Epithelial cell of prostate (primary cell): ENCODE measurements at places on chromosomes 2 and 18.

DNA sequence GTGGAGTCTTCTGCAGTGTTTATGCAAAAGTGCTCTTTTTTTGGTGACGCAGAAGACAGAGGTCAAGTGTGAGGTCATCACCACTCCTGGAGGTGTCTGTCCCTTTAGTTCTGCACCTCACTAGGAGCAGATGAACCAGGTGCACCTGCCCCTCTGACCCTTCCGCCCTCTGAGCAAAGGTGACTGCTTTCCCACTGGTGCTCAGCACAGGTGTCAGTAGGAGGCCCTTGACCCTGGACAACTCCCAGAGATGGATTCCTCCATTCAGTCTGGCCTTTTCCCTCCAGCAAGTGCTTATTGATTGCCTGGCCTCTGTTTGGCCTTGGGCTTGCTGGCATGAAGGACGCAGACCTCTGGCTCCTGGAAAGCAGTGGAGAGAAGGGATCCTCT lies 8.7 kb upstream of the SLC4A3 start:
- DNase-seq = no peak

DNA sequence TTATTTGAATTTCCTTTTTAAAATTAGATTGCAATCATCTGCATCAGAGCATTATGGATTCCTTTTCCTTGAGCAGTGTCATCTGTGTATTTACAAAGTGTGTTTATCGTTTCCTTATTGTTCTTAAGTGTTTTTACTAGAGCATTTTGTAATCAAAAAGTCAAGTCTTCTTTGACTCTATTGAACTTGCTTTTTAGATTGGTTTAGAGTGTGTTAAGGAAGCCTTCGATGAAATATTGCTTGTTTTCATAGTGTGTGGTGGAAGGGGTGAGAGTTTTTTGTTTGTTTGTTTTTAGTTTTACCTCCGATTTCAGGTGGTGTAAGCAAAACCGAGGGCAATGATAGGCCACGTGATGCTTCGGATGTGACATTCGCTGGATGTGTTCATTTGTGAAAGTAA lies 45.7 kb downstream of the ARHGAP28 start:
- DNase-seq = no peak

- DNase-seq = no peak
These were observed 278.0 kb upstream of the EPHA4 start for GRCh38 chr2:221850076-221850475.

DNA sequence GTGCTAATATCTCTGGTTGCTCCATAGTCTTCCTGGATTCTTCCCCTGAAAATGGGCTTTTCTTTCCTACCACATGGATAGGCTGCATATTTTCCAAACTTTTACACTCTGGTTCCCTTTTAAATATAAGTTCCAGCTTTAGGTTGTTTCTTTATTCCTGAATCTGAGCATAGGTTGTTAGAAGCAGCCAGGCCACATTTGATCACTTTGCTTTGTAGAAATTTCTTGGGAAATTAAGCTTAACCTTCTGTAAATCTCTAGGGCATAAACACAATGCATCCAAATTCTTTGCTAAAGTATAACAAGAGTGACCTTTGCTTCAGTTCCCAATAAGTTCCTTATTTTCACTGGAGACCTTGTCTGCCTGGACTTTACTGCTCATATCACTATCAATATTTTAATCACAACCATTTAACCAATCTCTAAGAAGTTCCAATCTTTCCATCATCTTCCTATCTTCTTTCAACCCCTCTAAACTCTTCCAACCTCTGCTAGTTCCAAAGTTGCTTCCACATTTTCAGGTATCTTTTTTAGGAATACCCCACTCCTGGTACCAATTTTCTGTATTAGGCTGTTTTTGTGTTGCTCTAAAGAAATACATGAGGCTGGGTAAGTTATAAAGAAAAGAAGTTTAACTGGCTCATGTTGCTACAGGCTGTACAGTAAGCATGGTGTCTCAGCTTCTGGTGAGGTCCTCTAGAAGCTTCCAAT lies 389.6 kb upstream of the HS6ST1 start:
- DNase-seq = no peak

- no peak for DNase-seq
These were observed 482.7 kb upstream of the ZEB2 start for GRCh38 chr2:145002624-145003023.

- no peak for DNase-seq
These were observed 1.1 kb upstream of the SEH1L start for GRCh38 chr18:12946549-12947284.
